ENCODE measurements at places on chromosomes 16 and 17.

- DNase-seq = no peak
Observed at GRCh38 chr16:9996221-9996620, 186.0 kb downstream of the GRIN2A start.

- DNase-seq = no peak
Observed at GRCh38 chr16:57677622-57678369, 9.7 kb downstream of the ADGRG3 start.

DNA sequence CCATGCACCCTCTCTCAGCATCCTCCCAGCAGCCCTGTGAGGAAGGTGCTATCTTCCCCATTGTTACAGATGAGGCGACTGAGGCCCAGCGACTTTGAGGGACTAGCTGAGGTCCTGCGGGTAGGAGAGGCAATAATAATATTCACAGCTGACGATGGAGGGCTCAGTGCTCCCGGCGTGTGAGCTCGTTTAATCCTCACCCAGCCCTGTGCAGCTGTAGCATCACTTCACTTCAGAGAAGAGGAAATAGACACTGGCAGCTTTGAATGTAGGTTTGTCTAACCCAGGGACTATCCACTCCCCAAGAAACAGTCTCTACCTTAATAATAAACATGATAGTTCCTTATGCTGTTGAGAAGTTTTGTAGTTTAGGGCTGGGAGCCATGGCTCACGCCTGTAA is 21.6 kb downstream of the LASP1 start:
- DNase-seq = no peak

DNA sequence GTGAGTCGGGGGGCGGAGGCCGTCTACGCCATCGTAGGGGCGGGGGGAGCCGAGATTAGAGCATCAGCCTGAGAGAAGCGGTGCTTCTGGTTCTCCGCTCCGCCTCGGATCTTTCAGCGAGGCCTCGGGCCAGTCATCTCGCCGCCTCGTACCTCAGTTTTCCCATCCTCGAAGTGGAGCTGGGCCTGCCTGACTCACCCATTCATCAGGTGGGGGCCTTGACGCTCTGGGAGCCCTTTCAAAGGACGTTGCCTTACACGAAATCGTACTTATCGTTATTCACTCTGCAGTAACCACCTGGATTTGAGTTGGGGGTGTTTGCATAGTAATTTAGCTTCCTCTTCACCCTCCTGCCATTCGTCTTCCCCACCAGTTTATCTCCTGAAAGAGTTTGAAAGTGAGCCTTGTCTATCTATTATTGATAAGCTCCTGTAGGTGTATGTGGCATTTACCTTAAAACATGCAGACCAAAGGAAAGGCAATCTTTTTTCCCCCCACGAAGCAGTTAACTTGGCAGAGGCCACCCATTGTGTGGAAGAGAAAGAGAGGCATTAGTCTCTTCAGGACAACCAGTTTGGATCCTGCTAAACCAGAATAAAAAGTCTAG is 674 bp downstream of the TAF15 start:
- DNase-seq = no peak

- no peak for DNase-seq
Observed at GRCh38 chr16:3089717-3090592, 9.1 kb downstream of the ZSCAN10 start.

Measured in WERI-Rb-1 (cell line).